ENCODE measurements at places on chromosomes 5 and 9.

GRCh38 chr9:132192728-132193127 lies 30.9 kb downstream of the NTNG2 start:
- no peak for DNase-seq

DNA sequence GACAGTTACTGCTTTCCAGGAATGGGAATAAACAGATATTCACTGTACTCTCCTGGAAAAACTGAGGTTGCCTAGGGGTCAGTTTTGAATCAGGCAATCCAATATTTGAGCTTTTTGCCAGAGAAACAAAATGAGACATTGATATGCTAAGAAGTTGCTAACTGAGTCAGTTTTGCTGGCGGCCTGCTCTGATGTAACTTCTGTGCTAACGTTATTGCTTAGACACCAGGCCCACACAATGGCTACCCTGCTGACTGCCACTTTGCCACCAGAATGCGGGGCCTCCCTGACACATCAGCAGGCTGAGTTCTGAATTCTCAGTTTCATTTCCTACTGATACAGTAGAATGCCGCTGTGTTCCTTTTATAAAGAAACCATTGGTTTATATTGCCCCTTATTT lies 18.2 kb upstream of the ZNF618 start:
- no peak for DNase-seq

DNA sequence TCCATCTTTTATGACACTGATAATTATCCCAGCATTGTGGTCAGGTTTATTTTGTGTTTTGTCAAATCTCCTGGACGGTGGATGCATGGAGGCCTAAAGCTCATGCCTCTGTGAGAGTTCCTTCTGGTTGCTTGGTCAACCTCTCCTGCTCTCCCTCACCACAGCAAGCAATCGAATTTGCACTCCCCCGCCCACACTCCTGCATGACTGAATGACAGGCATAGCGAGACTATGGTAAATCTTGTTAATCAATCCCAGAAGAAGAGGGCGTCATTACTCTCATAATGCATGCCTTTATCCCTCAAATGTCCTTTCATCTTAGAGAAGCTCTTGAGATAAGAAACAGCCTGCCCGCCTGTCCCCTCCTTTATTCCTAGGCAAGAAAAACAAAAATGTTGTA lies 1215.0 kb upstream of the CDH9 start:
- no peak for DNase-seq

GRCh38 chr9:85960688-85961093 lies 19.7 kb downstream of the NAA35 start:
- DNase-seq: no peak

GRCh38 chr5:160033546-160034252 lies 24.8 kb downstream of the TTC1 start:
- DNase-seq: no peak
